ENCODE measurements at places on chromosomes 2 and 18. TPM values are rescaled to one million over a fixed set of nuclear protein-coding genes. Genes with fewer than 3 reads are reported as not detected.

CCDC74B gene
- 4.8 TPM for total RNA-seq

QPCT gene
- total RNA-seq: 19.7 TPM

MAL gene
- 0.17 TPM for total RNA-seq

ACVR1 gene
- 46.4 TPM for total RNA-seq

DYNAP gene
- total RNA-seq: not detected

MFF gene
- 142 TPM for total RNA-seq

FAM124B gene
- total RNA-seq: 0.44 TPM

LYPD6B gene
- total RNA-seq: not detected

SLC9A4 gene
- not detected for total RNA-seq

GREB1 gene
- 2.2 TPM for total RNA-seq

Measured in smooth muscle cell of trachea (primary cell).